ENCODE measurements at places on chromosomes 16 and 17.
A peak's percentile ranks its signal among the peaks of the same experiment; 100 is the strongest.

- no peak for DNase-seq
Measured at GRCh38 chr16:57153841-57154240, 32.0 kb downstream of the PSME3IP1 start.

GRCh38 chr17:74795327-74796020, 19.3 kb upstream of the NAT9 start:
- no peak for DNase-seq

GRCh38 chr17:18257268-18257981, 1.1 kb downstream of the FLII start:
- DNase-seq, result no peak

DNA sequence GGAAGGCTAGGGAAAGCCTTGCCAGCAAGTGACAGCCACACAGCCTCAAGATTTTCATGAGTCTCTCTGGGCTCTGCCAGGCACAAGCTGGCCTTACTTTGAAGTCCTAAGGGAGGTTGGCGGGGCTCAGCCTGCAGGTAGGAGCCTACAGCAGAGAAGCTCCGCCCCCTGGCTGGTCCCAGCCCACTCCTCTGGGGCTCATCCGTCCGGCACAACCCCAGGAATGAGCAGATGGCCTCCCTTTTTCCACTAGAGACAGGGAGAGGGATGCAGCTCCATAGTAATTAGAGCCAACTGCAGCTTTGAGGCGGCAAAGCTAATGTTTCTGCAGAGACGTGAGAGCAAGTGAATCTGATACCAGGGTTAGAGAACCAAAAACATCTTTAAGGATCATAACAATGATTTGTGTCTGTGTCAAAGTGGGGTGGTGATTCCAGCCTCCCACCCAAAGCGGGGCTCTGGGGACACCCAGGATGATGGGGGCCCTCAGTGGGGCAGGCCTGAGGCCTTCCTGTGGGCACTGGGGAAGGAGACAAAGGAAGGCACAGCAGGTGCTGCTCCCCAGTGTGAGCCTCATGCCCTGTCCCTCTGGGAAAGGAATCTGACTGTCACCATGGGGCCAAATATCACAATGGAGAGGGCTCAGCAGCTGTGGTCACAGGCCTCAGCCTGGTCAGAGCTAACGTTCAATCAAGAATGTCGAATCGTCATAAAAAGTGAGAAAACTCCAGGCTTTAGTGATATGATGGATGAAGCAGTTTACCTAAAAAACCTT, 61.5 kb downstream of the RBFOX3 start:
- DNase-seq, result peak; percentile 43

DNA sequence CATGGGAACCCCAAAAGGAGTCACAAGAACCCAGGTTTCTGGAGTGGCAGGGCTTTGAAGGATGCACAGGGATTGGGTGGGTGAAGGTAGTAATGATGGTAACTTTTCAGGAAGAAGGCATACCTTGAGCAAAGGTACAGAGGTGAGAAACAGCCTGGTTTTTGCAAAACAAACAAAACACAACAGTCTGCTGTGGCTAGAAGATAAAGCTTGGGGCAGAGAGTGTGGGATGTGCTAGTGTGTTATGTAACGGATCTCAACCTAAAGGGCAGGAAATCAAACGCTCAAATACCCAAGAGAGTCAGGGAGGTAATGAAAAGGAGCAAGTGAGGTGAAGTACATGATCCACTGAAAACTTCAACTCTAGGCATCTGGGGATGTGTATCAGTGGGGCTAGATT, 4.6 kb downstream of the PTGES3L start:
- no peak for DNase-seq

GRCh38 chr17:8938933-8939332, 26.6 kb downstream of the PIK3R5 start:
- no peak for DNase-seq

DNA sequence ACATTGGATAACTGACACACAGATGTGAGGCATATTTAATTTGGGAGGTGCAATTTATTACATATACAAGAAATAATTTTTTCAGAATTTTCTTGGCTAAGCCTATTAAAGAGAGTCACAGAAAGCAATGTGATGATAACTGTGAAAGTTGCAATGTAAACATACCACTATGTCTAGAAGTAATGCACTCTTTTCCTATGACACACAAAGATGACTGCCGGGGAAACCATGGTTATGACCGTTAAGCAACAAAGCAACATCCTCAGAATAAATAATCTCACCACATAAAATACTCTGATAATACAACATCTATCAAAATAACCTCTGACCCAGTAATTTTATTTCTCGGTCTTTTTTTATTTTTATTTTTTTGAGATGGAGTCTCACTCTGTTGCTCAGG, 10.5 kb upstream of the QRICH2 start:
- no peak for DNase-seq

- DNase-seq, result peak; percentile 69
Measured at GRCh38 chr16:66549284-66550131, at the start of gene TK2. Gene TK2 (minus strand): TSS chr16:66550122. CDS start chr16:66550061, 61 bp downstream.

DNA sequence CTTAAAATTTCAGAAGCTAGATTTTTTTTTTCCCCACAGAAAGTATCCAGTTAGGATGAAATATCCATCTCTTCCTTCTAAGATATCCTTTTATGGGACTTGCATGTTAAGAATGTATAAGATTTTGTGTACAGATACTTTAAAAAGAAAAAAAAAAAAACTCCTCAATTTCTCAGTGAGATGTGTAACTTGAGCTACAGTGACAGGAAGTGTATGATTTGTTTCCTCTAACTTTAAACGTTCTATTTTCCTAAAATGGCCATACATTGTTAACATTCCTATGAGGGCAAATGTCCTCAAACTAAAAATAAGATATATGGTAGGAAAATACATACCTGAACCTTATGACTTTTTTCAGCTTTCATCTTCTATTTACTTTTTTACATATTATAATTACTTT, 8.9 kb downstream of the FBXO47 start:
- DNase-seq, result no peak

GRCh38 chr16:1762879-1763520, 8.3 kb downstream of the NME3 start:
- no peak for DNase-seq

GRCh38 chr17:39306509-39307212, 80.9 kb upstream of the STAC2 start:
- no peak for DNase-seq

DNA sequence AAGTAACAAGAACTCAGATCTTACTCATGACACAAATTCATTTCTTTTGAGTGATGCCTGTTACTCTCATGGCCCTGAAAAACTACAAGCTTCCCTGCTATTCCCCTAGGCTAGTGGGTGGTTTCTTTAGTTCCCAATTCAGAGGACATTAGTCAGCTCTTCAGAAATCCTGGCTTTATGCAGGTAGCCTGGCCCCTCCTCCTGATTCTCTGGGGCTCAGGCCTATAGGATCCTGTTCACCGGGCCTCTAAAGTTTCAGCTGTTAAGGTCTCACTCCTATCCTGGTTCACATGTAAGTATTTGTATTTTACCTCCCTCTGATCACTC, 87.3 kb upstream of the IRX5 start:
- DNase-seq, result no peak

GRCh38 chr17:58684003-58684402, 7.8 kb downstream of the TEX14 start:
- DNase-seq, result no peak

DNA sequence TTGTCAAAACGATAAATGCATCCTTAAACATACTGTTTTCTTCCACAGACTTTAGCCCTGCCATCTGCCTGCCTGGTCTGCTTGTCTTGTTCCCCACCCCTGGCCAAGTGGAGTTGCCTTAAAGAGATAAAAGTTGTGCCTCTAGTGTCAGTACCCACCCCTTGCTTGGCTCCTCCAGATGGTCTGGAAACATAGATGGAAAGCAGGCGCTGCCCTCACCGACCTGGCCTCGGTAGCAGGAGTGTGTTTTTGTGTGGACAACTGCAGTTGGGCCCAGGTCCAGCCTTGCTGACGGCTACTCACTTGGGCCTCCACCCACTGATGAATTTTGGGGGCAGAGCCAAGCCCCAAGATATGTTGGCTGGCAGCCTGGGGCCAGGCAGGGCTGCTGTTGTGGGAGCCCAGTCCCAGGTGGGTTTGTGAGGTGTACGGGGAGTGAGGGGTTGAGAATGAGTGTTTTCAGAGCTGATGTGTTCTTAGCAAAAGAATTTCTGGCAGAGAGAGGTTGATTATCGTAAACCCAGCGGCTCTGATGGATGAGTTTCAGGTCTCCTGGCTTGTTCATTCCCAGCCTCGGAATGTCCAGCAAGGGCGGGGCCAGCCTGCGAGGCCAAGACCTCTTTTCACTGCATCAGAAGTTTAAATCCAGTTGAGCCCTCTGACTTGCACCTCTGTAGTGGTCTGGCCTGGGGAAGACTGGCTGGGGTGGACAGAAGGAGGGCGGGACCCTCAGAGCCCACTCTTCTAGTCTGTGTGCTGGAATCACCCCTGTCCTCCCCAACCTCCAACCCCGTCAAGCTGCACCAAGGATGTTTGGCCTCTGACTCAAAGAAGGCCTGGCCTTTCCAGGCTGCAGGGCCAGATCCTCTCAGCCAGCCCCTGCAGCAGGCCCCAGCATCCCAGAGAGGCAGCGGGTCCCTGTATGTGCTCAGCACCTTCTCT, 179.7 kb downstream of the RAB11FIP4 start:
- DNase-seq, result peak; percentile 85

DNA sequence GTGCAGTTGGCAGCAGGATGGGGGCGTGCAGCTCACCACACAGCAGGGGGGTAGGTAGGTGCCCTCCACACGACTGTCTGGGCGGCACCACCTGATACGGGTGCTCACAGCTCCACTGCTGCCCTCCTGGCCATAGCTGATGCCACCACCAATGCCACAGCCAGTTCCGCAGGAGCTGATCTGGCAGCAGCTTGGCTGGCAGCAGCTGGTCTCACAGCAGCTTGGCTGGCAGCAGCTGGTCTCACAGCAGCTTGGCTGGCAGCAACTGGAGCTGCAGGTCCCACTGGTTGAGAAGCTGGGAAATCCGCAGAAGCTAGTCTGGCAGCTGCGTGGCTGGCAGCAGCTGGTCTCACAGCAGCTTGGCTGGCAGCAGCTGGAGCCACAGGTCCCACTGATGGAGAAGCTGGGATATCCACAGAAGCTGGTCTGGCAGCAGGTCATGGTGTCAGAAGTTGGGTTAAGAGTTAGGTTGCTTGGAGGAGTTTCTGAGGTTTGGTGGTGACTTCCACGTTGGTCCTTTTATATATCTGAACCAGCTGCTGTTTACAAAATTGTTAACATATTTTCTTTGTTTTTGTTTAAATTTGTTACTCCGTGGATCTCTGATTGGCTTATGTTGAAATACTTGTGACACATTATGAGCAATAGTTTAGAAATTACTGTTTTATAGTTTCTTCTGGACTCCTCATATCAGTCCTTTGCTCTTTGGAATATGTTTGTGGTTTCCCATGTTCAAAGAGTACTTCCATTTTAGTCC, at the start of gene KRTAP1-5:
Gene KRTAP1-5 (minus strand): TSS at position 494 of the 757 bp plus-strand sequence. CDS start 53 bp downstream, at position 441.
- DNase-seq, result no peak

Data from right lobe of liver (tissue), 6 donors.